Suprapubic skin (tissue), 4 donors: ENCODE measurements at places on chromosomes 12 and 14.

DNA sequence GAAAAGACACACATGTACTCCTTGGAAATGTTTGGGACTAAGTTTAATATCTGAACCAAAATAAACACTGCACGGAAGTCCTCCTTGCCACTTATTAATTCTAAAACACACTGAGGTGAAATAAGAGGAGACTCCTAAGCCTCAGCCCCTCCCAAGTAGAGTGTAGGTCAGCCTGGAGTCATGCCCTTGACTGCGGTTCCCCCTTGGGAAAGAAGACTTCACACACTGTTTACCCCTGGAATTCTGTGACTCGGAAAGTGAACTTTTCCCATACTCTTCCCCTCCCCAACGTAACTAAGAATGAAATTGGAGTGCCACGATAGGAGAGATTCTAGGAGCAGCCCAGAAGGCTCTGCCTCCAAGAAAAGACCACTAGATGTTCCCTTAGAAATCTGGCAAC is 8.6 kb upstream of the TFCP2 start:
- no peak for DNase-seq

DNA sequence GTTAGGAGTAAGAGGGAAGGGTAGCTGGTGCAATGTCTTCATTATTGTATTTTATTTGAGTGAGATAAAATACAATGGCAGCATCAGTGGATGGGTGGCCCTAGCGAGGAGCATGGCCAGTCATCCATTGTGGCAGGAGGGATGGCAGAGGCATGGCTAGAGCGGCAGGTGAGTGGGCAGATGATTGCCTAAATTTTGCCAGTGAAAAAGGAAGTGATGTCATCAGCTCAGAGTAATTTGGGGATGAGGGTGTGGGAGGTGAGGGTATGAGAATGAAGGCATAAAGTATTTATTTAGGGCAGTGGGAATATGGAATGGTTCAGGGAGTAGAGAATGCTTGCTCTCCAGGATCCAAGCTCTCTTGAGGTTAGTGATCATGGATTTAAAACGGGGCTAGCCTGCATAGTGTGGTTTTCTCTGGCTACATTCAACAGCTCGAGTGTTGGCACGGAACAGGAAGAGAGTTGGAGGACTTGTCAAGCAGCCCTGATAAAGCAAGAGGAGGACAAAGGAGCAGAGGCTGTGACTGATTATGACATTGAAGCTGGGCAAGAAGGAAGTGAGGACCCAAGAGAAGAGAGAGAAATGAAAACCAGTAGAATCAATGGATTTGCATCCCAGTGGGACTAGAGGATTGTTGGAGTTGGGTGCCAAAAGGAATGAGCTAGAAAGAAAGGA is 18.7 kb upstream of the SERPINA6 start:
- no peak for DNase-seq

GRCh38 chr12:5188472-5188871 is 144.8 kb downstream of the KCNA5 start:
- DNase-seq, result no peak

DNA sequence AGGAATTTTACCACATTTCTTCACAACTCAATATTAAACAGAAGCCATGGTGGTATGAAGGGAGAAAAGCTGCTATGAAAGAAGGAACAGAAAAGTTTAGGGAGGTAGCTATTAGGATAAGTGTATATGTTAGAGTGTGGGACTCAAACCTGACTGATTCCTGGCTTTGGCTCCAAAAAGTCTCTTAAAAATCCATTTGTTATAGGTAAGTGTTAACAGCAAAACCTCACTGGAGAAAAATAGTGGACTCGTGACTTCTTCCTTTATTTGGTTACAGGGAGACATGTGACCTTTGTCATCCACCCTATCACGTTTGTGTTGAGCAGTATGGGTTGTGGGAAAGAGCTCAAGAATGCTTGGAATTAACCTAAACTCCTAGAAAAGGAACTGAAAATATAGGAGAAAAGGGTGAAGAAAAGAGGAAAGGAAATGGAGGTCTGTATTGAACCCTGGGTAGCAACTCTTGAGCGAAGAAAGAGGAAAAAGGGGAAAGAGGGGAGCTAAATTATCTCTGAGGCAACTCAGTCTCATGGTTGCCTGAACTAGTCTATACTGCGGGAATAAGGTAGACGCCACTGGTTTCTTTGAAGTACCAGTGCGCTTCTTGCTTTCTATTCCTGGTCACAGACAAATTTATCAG is 3.6 kb upstream of the EID3 start:
- no peak for DNase-seq

GRCh38 chr12:8887285-8887715 is 27.0 kb upstream of the PHC1 start:
- no peak for DNase-seq

GRCh38 chr12:86721713-86722397 is 465.7 kb upstream of the MGAT4C start:
- no peak for DNase-seq

DNA sequence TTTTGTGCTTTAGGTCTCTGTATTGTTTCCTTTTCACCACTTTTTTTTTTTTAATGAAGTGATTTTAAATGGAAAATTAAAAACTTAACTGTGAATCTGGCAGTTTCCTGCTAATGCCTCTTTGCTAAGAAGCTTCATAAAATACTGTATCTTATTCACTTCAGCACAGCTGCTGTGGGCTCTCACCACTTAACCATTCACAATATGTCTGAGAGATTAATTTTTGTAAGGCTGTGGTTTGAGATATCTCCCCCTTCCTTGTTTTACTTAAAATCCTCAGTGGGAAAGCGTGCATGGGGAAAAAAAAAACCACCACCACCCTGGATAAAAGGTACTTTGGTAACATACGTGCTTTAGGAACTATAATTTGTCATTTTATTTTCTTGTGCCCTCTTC is 115.9 kb downstream of the ETV6 start:
- no peak for DNase-seq

DNA sequence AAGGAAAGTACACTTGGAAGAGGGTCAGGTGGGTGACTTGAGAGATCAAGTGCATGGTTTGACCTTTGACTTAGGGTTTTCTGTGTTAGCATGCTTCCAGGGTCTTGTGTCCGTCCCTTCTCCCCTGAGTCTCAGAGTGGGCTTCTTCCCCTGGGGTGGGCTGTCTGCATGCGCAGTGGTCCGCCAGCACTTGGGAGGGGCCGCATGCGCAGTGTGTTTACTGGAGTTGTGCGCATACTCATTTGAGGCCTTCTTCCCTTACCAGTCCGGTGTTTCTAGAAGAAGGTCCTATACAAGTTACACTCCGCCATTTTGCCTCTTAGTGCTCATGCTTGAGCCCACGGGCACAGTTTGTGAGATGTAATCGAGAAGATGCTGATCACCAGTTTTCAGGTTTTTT is 58.5 kb downstream of the RIN3 start:
- no peak for DNase-seq

GRCh38 chr12:118528625-118529024 is 152.3 kb downstream of the SUDS3 start:
- no peak for DNase-seq

DNA sequence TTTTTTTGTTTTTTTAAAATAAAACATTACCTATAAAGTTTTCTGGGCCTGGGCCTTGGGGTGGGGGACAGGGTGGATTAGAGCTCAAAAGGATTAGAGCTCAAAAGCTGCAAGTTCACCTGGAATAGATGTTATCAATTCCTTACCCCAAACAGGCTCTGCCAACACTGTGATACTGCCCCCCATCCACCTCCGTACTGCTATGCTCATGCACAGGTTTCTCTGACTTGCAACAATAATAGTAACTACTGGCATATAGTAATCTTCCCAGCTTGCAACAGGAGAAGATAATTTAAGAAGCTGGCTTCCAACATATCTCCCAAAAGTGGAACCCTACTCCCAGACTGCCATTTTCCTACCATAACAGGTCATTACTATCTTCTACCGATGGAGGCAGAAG is 51.3 kb upstream of the SLCO1C1 start:
- DNase-seq, result no peak

GRCh38 chr14:99260587-99261551 is 11.1 kb downstream of the BCL11B start:
- DNase-seq, result no peak

GRCh38 chr14:51776102-51776894 is 84.1 kb upstream of the GNG2 start:
- no peak for DNase-seq

GRCh38 chr12:107660235-107660634 is 25.4 kb upstream of the PWP1 start:
- no peak for DNase-seq

DNA sequence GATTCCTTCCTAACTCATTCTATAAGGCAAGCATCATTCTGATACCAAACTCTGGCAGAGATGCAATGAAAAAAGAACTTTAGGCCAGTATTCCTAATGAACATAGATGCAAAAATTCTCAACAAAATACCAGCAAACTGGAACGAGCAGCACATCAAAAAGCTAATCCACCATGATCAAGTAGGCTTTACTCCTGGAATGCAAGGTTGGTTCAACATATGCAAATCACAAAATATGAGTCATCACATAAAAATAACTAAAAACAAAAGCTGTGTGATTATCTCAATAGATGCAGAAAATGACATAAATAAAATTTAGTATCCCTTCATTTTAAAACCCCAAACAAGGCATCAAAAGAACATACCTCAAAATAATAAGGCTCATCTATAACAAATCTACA is 98.9 kb downstream of the ACSS3 start:
- no peak for DNase-seq

DNA sequence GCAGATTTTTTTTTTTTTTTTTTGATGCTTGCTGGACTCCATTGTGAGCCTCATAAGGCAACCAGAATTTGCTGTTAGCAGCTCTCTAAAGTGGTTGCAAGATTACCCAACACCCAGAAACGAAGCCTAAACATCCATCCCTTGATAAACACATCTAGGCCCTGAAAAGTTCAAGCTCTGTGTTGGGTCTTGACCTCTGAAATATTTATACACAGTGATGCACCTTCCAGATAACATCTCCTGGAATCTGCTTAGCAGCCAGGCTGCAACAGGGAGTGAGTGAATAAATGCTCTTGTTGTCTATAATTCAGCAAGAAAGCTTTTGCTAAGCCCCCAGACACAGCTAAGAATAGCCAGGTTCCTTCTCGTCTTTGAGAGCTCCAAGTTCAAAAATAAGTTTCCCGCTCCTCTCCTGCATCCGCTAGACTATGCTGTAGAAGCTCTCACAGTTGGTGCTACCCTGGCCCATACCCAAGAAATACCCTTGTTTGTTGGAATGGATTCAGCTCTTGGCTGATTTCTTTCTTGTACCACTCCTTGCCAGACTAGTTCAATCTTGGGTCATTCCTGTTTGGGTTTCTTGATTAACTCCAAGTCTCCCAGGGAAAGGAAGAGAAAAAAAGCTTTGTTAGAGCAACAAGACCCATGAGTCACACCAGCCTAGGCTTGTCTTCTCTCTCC is 610.6 kb upstream of the TBX3 start:
- DNase-seq, result no peak

DNA sequence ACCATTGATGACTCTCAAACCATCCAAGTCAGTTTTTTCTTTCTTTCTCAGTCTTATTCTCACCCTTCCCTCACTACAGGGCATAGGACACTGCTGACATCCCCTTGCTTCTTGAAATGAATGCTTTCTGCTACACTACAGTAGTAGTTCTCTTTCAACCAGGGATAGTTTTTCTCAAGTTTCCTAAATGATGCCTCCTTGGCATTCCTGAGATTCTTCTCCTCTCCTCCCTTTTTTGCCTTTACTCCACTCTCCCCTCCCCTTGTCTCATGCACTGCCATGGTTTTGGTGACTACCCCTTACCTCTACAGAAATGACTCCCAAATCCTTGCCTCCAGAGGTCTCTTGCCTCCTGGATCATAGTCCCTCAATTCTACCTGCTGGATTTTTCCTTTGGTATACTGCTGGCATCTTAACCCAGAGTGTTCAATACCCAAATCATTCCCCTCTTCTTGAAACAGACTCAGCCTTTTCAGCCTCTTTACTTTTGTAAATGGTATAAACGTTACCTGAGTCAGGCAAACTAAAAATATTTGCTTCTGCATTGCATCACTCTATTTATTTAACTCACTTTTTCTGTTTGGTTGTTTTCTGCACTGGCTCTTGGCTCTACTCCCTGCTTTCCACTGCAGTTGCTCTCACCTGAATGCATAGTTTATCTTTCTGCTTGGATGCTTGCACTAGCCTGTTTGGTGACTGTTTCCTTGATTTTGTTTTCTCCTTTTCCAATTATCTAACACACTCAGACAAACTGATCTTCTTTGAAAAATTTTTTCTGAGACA is 211.6 kb upstream of the IGF1 start:
- no peak for DNase-seq

DNA sequence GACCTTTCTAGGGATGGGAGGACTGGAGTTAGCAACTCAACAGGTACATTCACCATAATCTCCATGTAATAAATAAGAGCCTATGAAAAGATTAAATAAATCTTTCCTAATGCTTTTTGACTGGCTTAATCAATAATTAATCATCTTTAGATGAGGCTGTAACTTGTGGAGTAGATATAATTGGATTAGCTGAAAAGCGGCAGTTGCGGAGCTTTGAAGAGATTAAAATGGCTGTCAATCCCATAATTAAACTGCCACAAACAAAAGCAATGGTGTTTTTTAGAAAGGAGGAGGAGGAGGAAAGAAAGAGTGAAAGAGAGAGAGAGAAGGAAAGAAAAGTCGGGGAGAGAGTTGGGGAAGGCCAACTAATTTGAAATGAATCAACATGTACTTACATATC is 70.7 kb upstream of the TMEM263 start:
- no peak for DNase-seq

- DNase-seq, result no peak
Measured at GRCh38 chr12:13383379-13383778, 186.9 kb downstream of the EMP1 start.

DNA sequence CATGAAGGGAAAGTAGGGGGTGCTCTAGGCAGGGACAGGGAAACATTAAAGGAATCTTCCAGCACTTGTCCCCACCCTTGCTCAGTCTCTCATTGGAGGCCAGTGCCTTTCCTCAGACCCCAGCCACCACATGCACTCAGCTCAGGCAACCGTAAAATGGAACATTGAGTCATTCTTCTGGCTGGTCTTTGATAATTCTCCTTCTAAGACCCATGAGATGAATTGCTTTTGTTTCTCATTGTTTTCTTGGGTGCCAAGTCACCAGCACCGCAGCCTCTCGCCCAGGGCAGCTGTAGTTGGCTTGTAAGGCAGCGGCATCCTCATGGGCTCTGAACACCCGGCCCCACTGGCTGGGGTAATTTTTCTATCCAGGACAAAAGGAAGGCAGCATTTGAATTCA is 108.2 kb downstream of the PHETA1 start:
- DNase-seq, result no peak

- no peak for DNase-seq
Measured at GRCh38 chr12:69129564-69129963, 109.8 kb upstream of the CPSF6 start.

GRCh38 chr12:117071009-117071408 is 28.2 kb downstream of the TESC start:
- no peak for DNase-seq

- no peak for DNase-seq
Measured at GRCh38 chr14:95979339-95980042, 59.7 kb upstream of the C14orf132 start.

GRCh38 chr14:87405563-87405962 is 587.4 kb downstream of the GALC start:
- DNase-seq, result no peak

GRCh38 chr12:116360579-116361413 is 83.3 kb upstream of the MED13L start:
- no peak for DNase-seq
